ENCODE measurements at places on chromosomes 4 and X.

- DNase-seq = no peak
Observed at GRCh38 chr4:86117705-86118302, 242.0 kb downstream of the MAPK10 start.

- no peak for DNase-seq
Observed at GRCh38 chr4:86250006-86250405, 109.8 kb downstream of the MAPK10 start.

DNA sequence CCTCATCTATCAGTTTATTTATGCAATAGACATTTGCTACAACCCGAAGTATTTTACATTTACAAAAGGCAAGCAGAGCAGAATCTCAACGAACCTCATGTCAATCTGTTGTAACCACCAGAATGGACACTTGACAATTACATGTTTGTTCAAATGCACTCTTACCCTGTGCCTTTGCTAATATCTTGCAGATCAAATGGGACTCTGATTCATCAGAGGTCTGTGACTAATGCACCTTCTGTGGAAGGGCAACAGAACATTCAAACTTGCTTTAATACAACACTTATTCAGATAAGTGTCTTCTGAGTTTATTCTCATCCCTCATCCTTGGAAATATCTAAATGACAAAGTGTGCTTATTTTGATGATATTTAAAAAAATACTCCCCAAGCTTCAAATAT is 644.7 kb upstream of the PCDH10 start:
- no peak for DNase-seq

- no peak for DNase-seq
Observed at GRCh38 chr4:38532908-38533499, 131.0 kb upstream of the KLF3 start.

DNA sequence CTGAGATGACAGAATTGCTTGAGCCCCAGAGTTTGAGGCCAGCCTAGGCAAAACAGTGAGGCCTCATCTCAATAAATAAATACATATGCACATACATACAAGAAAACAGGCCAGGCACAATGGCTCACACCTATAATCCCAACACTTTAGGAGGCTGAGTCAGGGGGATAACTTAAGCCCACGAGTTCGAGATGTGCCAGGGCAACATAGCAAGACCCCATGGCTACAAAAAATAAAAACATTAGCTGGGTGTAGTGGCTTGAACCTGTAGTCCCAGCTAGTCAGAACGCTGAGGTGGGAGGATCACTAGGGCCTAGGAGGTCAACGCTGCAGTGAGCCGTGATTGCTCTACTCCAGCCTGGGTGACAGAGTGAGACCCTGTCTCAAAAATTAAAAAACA is 51.6 kb upstream of the NEUROG2 start:
- DNase-seq = no peak

GRCh38 chrX:32745323-32745722 is 466.0 kb downstream of the DMD start:
- no peak for DNase-seq
